ENCODE measurements at places on chromosomes 12 and 14.

- no peak for DNase-seq
Observed at GRCh38 chr14:55665067-55665675, 85.2 kb downstream of the KTN1 start.

DNA sequence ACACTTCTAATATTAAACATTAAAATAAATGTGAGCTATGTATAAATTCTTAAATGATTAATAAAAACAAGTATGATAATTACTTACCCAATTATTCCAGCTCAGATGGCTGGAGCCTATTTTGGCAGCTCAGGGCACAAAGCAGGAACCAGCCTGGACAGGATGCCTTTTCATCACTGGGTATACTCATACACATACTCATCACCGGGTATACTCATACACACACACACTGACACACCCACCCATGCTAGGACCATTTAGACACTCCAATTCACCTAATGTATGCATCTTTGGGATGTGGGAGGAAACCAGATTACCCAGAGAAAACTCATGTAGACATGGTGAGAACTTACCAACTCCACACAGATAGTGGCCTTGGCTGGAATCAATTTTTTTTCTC, 57.9 kb upstream of the CNOT2 start:
- no peak for DNase-seq

GRCh38 chr14:90568405-90568804, 171.6 kb downstream of the CALM1 start:
- no peak for DNase-seq

DNA sequence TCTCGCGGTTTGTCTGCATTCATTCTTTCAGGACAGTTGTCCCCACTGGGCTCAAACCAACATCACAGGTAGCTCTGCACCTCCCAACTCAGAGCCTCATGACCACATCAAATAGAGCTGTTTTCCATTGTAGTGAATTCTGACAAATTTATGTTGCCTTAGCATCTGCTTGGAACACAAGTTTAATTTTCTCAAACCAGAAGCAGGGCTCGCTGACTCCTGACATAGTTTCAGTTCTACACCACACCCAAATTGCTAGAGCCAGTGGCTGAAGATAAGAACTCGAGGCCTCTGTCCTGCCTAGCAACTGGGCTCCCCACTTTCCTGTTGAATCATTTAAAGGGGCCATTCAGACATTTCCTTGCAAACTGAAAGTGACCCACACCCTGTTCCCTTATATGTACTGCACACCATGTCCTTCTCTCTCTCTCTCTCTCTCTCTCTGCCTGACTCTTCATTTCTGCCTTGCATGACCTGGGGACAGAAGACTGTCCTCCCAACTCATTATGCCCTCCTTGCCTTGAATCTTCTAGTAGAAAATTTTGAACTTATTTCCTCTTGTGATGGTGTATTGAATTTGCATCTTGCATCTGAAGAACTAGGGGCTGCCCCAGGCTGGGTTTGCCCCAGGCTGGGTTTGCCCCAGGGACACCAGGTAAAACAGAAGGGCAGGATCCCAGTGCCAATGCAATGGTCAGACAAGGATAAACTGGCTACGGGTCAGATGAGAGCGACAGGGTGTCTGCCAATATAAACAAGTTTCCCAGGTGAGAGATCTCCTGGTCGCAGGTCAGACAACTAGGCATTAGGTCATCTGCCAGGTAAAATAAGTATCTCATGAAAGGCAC, 9.7 kb upstream of the WSCD2 start:
- DNase-seq = no peak

GRCh38 chr12:724194-724855, 28.1 kb upstream of the WNK1 start:
- no peak for DNase-seq

Measured in head of caudate nucleus (tissue), 42 donors.